ENCODE measurements at places on chromosomes 2 and 18.

DNA sequence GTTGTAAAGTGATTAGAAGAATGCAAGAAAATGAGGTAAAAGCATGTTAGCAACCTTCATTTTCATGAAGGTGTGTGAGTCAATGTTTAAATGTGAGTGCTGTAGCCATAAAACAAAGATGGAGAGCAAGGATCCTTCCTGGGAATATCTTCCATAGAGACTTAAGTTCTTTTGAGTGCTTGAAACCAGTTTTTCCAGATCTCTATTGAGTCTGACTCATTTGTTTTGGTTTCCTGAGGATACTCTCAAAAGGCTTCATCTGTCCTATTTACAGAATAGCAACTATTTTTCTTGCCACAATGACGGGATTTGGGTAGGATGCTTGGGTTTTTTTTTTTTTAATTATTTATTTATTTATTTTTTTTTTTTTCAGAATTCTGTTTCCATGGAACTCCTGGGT lies 45.9 kb upstream of the ASB1 start:
- no peak for DNase-seq

DNA sequence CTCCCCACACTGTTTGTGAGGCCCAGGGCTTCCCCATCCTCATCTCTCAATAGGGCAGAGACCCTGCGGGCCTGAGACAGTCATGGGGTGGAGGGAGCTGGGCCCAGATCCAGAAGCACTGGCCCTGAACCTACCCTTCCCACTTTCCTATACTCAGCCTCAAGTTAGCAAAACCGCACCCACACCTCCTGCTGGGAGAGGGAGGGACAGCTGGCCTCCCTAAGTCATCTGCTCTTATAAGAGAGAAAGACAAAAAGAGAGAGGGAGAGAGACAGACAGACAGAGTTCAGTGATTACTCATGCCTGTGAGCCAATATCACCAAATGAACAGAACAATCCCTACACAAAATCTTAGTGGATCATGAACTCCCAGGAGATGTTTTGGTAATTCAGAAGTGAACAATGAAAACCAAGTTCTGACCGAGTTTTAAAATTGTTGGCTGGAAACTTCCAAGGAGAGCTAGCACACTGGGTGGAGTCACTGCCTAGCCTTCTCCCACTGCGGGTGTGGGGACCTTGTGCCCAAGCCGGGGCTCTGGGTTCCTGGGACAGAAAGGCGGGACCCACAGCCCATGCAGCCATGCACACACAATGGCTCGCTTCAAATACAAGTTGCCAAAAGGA lies 130.5 kb downstream of the PXDN start:
- no peak for DNase-seq

GRCh38 chr2:234770715-234771141 lies 181.1 kb upstream of the SH3BP4 start:
- no peak for DNase-seq

DNA sequence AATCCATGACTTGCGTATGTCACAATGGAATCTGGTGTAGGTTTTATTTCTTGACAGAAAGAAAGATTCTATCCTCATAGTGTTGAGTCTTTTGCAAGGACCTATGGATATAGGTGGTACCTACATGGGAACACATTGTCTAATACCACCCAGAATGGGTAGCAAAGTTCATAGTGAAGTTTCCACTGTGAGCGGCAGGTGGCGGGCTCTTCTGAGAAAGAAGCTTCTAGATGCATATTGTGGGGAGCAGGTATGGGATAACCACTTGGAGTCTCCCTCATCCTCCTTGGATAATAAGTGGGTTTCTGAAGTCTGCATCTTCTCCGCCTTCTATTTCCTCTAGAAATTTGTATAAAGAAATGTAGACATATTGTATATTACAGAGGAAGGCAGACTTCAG lies 44.9 kb downstream of the LINC00305 start:
- DNase-seq = no peak

DNA sequence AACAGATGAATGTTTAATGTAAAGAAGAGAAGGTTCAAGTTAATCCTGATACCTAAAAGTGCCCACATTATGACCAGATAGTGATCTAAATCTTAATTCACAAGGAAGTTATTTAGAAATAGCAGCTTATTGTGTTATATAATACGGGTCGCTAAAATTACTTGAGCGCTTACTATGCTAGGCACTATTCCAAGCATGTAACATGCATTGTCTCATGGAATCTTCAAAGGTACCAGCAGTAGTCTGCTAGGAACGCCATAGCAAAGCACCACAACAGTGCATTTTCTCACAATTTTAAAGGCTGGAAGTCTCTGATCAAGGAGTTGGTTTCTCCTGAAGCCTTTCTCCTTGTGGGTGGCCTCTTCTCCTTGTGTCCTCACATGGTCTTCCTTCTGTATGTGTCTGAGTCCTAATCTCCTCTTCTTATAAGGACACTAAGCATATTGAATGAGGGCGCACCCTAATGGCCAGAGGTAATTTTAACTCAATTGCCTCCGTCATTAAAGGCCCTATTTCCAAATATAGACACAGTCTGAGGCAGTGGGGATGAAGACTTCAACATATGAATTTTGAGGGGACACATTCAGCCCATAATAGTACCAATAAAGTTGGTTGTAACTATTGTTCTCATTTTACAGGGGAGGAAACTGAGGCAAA lies 118.4 kb downstream of the LRRC30 start:
- DNase-seq = no peak

- DNase-seq = no peak
Measured at GRCh38 chr2:13616059-13616458, 899.3 kb downstream of the TRIB2 start.

All from SHP77 treated with DMSO at 0.1 percent for 48 hours (cell line).